ENCODE measurements at places on chromosomes 13 and 19.

GRCh38 chr13:106104281-106104901, 431.1 kb downstream of the EFNB2 start:
- DNase-seq = no peak

GRCh38 chr13:83895994-83896580, 13.8 kb upstream of the SLITRK1 start:
- DNase-seq = no peak

DNA sequence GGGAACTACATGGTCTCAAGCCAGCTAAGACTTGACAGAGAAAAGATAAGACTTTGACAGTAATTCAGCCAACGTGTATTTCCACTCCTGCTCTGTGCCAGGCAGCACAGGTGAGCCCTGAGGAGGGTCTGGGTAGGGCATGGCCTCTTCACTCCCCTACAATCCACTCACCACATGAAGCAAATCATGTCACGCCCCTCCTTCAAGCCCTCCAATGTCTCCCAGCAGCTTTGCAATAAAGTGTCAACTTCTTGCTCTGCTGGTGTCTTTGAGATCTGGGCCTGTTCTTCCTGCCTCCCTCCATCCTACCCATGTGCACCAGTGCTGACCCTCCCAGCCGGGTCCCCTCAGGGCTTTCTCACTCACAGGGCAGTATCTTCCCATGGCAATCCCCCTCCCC, 58.5 kb downstream of the CCDC70 start:
- no peak for DNase-seq

DNA sequence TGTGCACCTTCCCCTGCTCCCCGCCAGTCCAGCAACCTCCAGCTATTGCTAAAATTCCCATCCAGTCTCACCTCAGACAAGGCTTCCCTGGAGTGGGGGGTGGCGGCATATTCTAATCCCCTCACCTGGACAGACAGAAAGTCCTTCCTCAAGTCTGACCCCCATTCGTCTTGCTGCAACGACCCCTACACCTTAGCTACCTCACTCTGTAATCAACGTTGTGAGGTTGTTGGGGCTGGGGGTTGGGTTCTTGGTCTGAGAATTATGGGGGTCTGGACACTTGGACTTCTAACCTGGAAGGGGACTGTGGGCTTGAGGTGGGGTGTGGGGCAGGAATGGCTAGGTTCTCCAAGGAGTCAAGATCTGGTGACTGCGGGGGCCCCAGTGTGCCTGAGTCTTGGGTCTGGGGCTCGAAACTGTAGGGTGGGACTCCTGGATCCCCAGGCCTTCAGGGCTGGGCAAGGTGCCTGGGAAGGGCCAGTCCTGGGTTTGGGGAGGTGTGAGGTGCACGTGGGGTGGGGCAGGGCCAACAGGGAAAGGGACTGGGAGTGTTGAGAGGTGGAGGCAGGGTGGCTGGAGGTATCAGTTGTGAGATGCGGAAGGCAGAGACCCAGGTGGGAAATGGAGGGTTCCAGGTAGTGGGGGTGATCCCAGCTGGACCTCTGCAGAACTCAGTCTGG, 1.3 kb downstream of the FOXA3 start:
- DNase-seq = no peak

GRCh38 chr19:19460761-19461265, 54.5 kb downstream of the TSSK6 start:
- no peak for DNase-seq

GRCh38 chr13:32783067-32783466, 196.8 kb downstream of the PDS5B start:
- no peak for DNase-seq

DNA sequence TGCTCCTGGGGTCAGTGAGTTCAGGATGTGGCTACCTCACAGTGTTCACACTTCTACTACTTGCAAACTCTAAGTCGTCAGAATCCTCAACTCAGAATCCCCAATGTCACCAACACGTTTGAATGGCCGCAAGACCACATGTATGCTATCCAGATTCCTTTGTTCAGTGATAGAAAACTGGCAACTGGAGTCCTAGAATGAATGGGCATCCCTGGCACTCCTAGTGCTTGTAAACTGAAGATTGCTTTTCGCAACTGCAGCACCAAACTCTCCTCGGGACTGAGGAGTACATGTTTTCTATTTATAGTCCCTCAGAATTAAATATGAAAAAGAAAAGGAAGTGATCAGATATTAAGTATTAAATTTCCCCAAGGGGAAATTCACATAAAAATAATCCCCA, 4.9 kb downstream of the SMAD9 start:
- DNase-seq = no peak

GRCh38 chr13:39037410-39037879, 444 bp downstream of the PROSER1 start:
- no peak for DNase-seq

DNA sequence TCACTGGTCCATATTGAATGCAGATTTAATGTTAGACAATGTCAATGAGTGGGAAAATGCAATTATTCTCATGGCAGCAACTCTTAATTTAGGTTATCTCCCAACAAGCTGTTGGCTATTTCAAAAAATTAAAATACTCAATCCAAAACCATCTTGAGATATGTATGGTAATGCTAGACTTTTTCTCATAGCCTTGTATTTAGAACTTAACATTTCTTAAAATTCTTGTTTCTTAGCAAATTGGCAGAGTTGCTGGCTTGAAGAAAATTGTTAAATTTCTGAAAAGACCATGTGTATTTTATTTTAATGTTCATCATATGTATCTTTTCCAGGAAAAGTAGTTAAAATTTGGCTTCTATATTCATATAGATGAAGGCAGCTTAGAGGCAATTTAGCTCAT, 1355.1 kb downstream of the PCDH9 start:
- DNase-seq = no peak

GRCh38 chr13:28493740-28494503, 1.0 kb downstream of the FLT1 start:
- DNase-seq = no peak

DNA sequence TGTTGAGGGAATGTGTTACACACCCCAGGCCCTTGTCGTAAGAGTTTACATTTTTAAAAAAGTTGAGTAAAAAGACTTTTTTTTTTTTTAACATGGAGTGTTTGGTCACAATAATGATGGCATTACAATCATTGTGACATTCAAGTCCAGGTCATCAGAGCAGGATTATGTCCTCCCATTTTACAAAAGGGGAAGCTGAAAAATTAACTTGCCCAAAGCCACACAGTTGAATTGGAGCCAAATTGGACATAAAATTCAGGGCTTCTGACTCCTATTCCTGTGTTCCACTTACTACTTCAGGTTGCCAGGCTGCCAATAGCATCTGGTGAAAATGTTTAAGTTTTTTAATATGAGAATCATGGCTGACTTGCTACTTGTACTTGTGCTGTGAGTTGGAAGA, 49.3 kb downstream of the DLEU7 start:
- DNase-seq = no peak

GRCh38 chr19:18610245-18610555, 2.5 kb upstream of the TMEM59L start:
- DNase-seq = no peak

DNA sequence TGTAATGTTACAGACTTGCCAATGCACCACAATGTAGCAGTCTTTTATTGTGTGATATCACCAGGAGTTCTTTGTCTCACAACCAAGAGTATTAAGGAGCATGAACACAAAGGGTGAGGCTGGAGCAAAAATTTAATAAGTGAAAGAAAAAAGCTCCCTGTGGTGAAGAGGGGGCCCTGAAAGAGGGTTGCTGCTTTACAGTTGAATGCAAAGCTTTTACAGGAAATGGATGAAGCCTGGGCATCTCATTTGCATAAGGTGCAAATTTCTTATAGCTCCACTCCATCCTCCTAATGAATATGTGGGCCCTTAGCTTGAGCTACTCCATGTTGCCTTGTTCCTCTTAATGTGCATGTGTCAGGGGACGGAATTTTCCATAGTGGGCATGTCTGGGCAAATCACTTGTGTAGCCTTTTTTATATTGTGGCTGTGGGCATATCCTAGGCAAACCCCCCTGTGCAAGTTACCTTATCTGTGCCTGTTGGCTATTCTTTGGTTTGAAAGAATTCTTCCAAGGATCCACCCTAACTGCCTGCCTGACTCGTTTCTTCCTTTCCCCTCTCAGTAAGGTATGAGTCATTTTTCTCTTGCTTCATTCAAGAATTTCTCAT, 45.3 kb upstream of the TRPC4 start:
- no peak for DNase-seq

- DNase-seq = no peak
These were observed 4.8 kb upstream of the TMEM255B start for GRCh38 chr13:113754242-113754641.

DNA sequence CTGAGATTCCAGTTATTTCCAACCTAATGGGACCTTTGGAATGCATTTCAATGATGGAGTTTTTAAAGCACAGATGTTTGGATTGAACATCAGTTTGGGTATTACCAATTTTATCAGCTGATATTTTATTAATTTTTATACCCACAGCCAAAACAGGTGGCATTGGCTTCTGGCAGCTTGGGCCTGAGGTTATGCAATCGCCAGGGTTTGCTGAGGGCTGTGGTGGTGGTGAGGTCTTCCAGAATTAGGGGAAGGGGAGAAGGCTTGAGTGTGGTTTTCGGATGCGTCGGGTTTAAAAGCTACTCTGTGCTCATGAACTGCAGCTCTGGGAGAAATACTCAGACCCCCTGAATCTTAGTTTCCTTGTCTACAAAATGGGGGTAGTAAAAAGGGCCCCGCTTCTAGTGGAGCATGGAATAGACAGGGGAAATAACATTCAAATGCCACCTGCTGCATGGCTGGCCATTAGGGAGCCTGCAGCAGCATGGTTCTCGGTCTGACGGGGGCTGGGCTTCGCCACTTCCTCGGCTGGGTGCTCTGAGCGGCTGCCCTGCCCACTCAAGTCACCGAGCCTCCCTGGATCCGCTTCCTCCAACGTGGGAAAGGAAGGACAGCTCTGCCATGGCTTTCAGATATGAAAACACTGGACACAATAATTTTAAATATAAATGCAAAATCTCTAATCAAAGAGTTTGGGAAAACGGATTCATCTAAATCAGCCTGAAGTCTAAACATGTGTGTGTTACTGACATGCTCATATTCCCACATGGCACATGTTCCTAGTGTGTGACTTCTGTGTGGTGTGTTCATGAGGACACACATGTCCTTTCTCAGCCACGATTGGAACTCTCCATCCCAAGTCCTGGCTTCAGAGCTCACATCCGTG, 35.2 kb downstream of the ADPRHL1 start:
- no peak for DNase-seq

- no peak for DNase-seq
These were observed 10.4 kb downstream of the NUDT19 start for GRCh38 chr19:32702010-32702409.

DNA sequence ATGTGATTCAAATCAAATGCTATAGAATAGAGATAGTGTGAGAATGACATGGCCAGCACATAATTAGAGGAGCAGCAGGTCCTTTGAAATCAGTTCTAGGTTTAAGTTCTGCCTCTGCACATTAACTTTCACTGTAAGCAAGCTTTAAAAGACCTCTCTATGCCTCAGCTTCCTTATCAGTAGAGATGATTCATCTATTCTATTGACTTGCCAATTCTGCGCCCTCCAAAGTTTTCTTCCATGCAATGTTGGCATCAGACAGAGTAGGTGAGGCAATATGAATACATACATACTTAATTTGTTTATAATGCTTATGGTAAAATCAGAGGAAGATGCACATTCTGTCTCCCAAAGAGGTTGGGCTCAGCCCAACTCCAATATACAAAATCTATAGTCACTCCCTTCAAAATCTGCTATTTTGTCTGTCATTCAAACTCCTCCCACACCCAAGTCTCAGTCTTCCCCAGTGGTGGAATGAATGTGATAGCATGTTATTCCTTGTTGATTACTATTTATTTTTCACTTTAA, 525.5 kb downstream of the RFC3 start:
- no peak for DNase-seq

GRCh38 chr19:39299404-39299803, 3.2 kb downstream of the IFNL1 start:
- no peak for DNase-seq

DNA sequence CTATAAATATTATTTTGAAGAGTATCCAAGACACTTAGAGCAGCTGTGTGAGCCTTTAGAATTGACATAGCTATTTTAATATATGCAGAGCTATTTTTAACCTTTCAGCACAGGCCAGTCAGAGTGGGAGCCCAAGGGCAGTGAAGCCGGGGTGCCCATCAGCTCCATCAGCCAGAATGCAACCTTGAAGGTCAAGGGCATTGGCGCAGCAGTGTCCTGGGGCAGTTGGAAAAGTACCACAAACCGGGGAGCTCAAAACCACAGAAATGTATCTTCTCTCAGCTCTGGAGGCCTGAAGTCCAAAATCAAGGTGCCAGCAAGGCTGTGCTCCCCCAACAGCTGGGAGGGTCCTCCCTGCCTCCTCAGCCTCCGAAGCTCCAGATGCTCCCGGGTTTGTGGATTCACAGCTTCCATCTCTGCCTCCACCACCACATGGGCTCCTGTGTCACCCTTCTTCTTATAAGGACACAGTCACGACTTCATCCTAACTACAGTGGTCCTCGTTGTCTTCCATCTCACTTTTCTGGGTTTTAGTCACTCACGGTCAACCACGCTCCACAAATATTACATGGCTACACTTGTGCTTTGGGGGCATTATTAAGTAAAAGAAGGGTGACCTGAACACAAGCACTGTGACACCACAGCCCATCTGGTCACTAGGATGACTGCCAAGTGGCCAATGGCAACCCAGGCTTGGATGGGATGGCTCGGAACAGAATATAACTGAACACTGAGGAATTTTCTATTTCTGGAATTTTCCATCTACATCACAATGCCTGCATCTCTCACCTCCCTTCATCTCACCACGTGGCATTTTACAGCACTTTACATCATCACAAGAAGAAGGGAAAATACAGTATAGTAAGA, 15.9 kb upstream of the GAS6 start:
- no peak for DNase-seq

DNA sequence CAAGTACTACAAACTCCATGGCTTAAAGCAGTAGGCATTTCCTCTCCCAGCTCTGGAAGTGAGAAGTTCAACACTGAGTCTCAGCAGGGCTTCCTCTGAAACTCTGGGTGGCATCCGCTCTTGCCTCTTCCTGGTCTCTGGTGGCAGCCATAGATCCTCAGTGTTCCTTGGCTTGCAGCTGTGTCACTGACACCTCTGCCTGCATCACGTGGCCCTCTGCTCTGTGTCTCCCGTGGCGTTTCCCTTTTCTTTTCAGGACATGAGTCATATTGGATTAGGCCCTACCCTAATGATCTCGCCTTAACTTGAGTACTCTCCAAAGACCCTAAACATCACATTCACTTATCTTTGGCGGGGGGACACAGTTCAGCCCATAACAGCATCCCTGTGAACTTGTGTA, 466.7 kb downstream of the MYO16 start:
- no peak for DNase-seq

DNA sequence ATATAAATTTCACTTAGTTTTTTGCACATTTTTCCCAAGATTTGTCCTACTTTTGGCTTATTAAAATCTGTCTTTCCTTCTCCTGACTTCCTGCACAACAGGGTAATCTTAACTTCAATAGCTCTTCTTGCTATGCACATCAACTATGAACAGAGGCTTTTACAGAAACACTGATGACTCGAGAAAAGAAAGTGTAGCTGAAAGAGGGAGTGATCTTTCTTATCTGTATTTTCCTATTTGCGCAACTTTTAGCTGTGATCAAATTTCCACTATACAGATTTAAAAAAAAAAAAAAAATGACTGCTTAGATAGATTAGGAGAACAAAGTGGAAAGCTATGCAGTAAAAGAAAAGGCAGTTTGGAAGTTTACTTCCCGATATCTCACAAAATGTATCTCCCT, 406.9 kb downstream of the LIG4 start:
- no peak for DNase-seq

GRCh38 chr13:79625517-79625916, 144.6 kb downstream of the NDFIP2 start:
- DNase-seq = no peak

GRCh38 chr19:11096210-11096841, 7.1 kb downstream of the LDLR start:
- peak; percentile 87 for DNase-seq

Measured in left hindlimb (tissue), 1 donor.